Stimulated activated CD4-positive, alpha-beta T cell treated with anti-CD3 and anti-CD28 coated beads, TNF-alpha, amount 100 ng/mL, for 1 hour (primary cell): ENCODE measurements at places on chromosomes 12 and 14.

- no peak for DNase-seq
Measured at GRCh38 chr12:16523284-16523950, 82.5 kb downstream of the LMO3 start.

GRCh38 chr12:107144990-107145389, 51.6 kb upstream of the CRY1 start:
- no peak for DNase-seq

DNA sequence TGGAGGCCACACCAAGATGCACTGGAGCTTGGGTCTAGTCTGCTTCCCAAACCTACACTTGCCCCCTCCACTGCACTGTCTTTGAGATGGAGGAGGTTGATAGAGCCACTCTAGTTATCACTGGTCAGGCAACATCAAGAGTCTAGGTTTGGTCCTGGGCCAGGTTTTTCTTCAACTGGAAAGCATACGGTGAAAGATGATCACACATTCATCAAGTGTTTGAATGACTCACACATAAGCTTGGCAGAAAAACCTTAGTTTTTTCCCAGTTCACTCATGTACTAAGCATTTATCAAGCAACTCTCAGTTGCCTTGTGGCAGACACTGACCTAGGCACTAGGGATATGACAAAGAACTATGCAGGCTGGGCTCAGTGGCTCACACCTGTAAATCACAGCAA, 84.5 kb downstream of the PLEKHG3 start:
- DNase-seq, result no peak

GRCh38 chr14:54782751-54783659, 119.6 kb downstream of the GCH1 start:
- DNase-seq, result no peak

GRCh38 chr12:46174919-46175318, 93.9 kb downstream of the SLC38A1 start:
- no peak for DNase-seq

- no peak for DNase-seq
Measured at GRCh38 chr14:85934886-85935254, 404.9 kb downstream of the FLRT2 start.

GRCh38 chr14:101173698-101174521, 270.4 kb upstream of the RTL1 start:
- no peak for DNase-seq

DNA sequence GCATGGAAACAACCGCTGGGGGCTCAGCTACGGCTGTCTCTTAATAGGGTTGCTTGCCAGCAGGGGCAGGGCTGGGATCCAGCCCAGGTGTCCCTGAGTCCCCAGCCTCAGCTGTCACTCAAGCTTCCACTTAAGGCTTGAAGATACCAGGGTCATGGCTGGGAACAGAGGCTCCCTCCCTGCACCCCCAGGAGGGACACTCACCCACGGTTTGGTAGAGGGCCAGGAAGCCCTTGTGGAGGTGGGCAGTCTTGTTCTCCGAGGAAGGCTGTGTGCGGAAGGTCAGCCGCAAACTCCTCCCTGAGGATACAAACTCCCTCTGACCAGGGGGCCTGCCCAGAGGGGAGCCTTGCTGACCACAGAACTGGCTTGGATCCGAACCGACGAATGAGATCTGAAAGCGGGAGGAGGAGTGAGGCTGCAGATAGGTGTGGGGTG, 7.3 kb downstream of the C1RL start:
- no peak for DNase-seq

- DNase-seq, result no peak
Measured at GRCh38 chr14:86654558-86655184, 1124.7 kb downstream of the FLRT2 start.

DNA sequence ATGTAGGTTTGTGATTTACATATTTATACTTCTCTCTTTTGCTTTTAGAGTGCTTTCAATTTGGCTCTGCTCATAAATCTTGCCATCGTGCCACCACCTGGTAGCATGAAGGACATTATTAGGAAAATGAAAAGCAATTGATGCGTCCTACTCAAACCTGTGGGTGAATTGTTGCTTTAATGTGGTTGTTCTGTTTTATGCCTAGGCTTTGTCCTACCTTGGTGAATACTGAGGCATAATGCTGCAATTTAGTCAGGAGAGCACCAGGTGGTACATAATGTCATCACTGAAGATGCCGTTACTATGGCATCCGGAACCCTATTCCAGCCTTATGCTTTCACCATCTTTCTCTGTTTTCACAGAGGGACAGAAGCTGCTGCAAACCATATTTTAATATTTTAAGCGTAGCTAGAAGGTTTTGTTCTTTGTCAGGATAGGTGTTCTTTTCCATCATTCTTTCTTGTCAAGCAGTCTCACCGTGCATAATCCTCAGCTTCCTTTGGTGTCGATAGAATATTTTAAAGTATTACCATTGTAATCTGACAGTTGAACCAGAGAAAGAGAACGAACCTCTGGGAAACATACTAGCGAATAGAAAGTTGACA, 68.5 kb upstream of the PKP2 start:
- no peak for DNase-seq

GRCh38 chr12:53042607-53043454, 7.0 kb upstream of the TNS2 start:
- DNase-seq, result no peak

- no peak for DNase-seq
Measured at GRCh38 chr14:65962952-65963351, 523.2 kb upstream of the CCDC196 start.

GRCh38 chr12:12046401-12046800, 24.3 kb upstream of the BCL2L14 start:
- no peak for DNase-seq

GRCh38 chr12:19437996-19438395, 1.3 kb upstream of the AEBP2 start:
- DNase-seq, result no peak

DNA sequence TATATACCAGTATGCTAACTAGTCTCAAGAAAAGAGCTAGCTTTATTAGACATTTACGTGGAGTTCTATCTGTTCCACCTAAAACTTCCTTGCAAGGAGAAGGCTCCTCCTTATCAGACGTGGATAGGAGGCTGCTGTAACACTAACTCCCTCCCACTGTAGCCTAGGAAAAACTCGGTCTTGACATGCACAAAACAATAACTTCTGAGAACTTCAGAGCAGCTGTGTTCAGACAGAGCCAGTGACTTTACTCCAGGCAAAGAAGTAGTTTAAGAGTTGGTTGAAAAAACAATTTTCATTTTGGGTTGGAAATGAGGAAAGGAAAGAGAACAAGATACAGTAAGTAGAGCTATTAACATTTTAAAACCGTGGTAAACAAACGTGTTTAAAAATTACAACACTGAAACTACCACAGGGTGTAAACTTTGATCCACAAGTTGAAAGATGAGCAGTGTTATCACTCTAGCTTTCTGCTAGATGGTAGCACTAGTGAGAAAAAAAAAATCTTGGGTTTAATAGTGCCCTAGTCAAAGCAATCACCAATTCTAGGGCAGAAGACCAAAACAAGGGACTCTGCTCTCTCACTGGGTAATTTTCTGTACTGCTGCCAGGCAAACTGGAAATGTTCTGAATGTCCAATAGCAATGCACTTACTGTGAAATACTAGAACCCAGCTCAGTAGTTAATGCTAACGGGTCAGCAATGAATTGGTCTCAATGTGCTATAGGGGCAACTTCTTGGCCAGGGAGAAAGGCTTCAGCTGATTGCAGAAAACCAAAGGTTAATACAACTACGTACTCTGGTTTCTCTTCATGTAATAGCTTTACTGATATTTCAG, 2.4 kb downstream of the ATF7 start:
- no peak for DNase-seq
